ENCODE measurements at places on chromosomes 2 and 18. TPM values are rescaled to one million over a fixed set of nuclear protein-coding genes. Genes with fewer than 3 reads are reported as not detected.

AOX1 gene
- total RNA-seq = 84.5 TPM

EN1 gene
- total RNA-seq = not detected

DNA sequence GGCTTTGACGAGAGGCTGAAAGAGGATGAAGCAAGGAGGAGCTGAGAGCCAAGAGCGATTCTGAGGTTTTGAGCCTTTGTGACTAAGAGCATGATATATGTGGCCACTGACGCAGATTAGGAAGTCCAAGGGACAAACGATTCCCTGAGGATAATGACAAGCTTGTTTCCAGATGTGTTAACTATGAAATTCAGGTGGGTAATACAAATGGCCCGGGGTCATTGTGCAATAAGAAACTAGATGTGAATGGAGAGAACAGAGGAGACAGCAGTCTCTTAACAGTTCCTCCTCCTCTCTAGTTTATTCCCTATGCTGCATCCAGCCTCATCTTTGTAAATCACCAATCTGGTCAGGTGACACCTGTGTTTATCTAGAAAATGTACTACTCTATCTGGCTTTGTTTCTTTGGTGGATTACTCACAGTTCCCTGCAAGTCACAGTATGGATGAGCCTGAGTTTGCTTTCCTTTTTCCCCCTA lies 84.2 kb downstream of the SOCS6 start:
- no peak overlapping the region for H3K4me3 ChIP-seq
- H3K27ac ChIP-seq = no peak overlapping the region
- no peak for DNase-seq
- no peaks in the 10 kb centered on the region for H3K4me1 ChIP-seq

DNA sequence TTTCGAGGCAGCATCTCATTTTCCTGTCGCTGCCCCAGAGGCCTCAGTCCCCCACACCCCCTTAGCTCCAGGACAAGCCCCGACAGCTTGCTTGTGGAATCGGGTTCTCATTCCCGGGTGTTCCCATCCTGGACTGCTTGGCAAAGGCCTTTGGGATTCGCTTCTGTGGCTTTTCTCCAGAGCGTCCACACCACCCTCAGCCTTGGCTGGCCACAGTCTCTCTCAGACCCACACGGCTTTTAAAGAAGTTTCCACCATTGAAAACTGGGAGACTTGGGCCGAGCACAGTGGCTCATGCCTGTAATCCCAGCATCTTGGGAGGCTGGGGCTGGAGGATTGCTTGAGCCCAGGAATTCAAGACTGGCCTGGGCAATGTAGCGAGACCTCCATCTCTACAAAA lies 2.7 kb downstream of the ESPNL start:
- H3K4me1 ChIP-seq = no peaks in the 10 kb centered on the region
- H3K4me3 ChIP-seq = no peak overlapping the region
- H3K36me3 ChIP-seq = no peaks in the 10 kb centered on the region
- H3K27me3 ChIP-seq = no peaks in the 10 kb centered on the region
- no peak overlapping the region for H3K27ac ChIP-seq
- no peak for DNase-seq

- H3K4me3 ChIP-seq = no peak overlapping the region
- no peaks in the 10 kb centered on the region for H3K36me3 ChIP-seq
- DNase-seq = no peak
- no peaks in the 10 kb centered on the region for H3K27me3 ChIP-seq
Observed at GRCh38 chr2:26591619-26592505, 49.3 kb downstream of the CIB4 start.

- peak overlapping the region; percentile 74 for H3K27ac ChIP-seq
- DNase-seq = no peak
- no peaks in the 10 kb centered on the region for H3K27me3 ChIP-seq
- no peak overlapping the region for H3K4me3 ChIP-seq
Observed at GRCh38 chr2:43324259-43325106, 98.1 kb upstream of the ZFP36L2 start.

DNA sequence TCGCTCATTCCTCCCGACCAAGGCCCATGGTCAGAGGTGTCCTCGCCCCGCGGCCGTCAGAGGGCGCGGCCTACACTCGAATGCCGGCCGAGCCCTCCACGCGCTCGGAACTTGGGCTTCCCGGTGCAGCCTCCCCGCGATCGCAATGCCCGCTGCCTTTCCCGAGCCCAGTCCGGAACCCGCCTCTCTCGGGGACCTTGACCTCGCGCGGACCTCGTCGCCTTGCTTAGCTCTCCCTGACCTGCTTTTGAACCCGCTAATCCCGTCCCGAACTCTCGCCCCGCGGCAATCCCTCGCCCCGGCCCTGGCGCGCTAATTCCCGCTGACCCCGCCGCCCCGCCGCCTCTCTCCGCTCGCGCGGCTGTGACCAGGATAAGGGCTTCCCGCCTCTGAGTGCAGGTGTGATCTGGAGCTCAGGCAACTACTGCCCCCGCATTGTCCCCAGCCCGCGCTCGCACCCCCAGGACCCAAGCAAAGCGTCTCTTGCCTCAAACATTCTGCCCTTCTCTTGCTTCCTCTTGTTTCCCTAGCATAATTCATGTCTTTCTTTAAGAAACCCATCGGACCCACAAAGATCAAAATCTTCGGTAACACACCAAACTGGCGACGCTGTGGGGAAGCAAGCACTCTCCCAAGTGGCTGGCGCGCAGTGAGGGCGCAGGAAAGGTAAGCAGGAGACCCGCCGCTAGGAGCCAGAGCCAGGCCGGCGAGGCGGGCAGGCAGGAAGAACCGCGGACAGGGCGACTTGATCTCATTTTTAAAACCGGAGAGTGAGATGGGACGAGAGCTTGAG lies 46.6 kb upstream of the ATP6V1B1 start:
- no peak overlapping the region for H3K27ac ChIP-seq
- H3K27me3 ChIP-seq = peaks cover 19% of the 10 kb centered on the region
- peaks cover 24% of the 10 kb centered on the region for H3K4me1 ChIP-seq
- DNase-seq = no peak
- H3K36me3 ChIP-seq = no peaks in the 10 kb centered on the region

- H3K4me1 ChIP-seq = peaks cover 14% of the 10 kb centered on the region
- no peak overlapping the region for H3K4me3 ChIP-seq
- H3K27me3 ChIP-seq = no peaks in the 10 kb centered on the region
- H3K27ac ChIP-seq = no peak overlapping the region
Observed at GRCh38 chr2:172962824-172963223, 112.8 kb upstream of the MAP3K20 start.

Measured in vagina (tissue), 2 donors.